ENCODE measurements at places on chromosomes 1 and 21.

DNA sequence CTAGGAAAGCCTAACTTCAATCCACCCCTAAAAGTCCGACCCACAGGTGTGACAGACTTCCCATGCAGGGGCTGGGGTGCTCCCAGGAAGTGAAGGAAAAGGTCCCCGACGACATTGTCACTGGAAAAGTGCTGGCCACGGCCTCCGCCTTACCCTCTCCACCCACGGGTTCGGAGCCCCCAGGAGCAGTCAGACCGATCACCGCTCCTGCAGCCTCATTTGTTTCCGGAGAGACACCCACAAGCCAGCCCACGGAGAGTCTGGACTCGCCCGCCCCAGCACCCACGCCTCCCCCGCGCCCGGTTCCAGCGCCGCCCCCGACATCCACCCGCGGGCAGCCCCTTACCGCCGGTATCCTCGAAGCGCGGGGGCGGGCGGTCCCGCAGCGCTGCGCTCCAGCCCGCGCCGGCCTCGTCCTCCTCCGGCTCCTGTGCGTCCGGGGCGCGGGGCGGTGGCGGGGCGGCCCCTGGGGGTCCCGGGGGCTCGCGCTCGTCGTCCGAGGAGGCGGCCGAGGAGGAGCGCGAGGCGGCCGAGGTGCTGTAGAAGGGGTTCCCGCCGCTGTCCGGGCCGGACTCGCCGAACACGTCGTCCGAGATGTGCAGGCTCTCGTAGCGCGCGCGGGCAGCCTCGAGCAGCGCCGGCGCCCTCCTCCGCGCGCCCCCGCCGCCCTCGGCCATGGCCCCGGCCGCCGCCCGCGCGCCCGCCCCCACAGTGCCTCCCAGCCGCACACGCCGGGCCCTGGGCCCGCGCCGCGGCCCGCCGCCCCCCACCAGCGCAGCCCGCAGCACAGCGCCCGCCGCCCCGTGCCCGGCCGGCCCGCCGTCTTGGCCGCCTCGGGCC, 660 bp downstream of the PGBD5 start:
- DNase-seq, result peak; percentile 10

- DNase-seq, result no peak
Measured at GRCh38 chr1:15826810-15827507, 19.5 kb upstream of the UQCRHL start.

GRCh38 chr1:184630679-184631060, 124.0 kb downstream of the EDEM3 start:
- DNase-seq, result no peak

DNA sequence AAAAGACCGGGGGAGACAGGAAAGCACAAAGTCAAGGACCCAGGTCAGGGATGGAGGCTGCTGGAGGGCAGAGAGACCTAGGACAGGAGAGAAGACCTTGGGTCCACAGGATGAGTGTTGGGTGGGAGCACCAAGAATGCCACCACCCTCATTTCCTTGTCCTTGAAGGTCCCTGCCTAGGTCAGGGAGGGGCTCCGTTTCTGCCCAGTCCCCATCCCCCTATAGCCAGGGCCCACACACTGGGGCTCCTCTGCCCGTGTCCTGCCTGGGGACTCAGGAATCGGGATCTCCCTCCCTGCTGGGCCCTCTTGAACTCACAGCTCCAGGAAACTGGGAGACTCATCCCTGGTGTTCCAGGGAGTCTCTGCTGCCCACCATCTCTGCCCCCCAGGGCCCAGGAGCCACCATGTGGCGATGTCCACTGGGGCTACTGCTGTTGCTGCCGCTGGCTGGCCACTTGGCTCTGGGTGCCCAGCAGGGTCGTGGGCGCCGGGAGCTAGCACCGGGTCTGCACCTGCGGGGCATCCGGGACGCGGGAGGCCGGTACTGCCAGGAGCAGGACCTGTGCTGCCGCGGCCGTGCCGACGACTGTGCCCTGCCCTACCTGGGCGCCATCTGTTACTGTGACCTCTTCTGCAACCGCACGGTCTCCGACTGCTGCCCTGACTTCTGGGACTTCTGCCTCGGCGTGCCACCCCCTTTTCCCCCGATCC, 584 bp downstream of the TINAGL1 start:
- no peak for DNase-seq

GRCh38 chr1:962381-963300, 2.3 kb downstream of the KLHL17 start:
- DNase-seq, result no peak

DNA sequence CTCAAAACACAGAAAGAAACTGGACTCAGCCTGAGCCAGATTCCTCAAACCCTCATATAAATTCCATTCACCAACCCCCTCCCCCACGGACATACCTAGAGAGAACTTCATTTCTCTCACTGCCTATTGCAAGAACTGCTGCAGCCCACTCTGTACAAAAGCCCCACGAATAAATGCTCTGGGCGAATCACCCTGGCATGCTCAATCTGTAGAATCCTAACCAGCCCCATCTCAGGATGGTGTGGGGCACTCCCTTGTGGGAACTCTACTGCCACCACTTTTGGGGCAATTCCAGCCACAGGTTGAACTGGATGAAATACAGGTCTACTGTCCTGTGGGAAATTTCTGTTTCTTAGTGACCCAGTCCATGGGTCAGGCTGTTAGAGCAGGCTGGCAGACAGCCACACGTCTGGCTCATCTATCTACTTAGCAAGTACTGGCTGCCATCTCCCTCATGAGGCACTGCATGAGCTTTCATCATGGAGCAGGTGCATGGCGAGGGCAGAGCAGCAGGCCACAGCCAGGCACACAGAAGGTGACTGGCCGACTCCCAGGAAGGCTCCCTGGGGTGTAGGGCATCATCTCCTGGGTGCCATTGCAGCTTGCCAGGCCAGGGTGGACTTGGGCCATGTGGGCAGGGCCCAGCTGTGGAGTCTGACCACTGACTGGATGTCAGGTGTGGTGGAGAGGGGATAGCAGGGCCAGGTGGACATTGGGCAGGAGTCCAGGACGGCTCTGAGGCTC, 1.6 kb upstream of the C1orf35 start:
- DNase-seq, result no peak
